ENCODE measurements at places on chromosomes 7 and 10.
A peak's percentile ranks its signal among the peaks of the same experiment; 100 is the strongest.

GRCh38 chr10:30080161-30080560 is 20.8 kb upstream of the JCAD start:
- no peak for DNase-seq

DNA sequence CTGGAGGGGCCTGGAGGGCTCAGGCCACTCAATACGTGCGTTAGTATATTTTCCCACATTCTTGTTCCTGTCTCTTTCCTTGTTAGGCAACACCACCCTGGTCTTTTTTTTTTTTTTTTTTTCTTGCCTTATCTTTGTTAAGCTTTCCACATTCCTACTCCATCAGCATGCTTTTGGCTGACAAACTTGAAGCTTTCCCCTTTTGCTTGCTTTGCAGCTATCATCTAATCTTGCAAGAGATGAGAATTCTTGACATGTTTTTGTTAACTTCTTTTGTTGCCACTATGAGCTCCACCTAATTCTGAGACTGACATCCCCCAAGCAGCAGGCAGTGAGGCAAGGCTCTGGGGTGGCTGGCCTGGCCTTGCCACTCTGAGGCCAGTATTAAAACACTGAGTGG is 52.5 kb upstream of the NRP1 start:
- no peak for DNase-seq

DNA sequence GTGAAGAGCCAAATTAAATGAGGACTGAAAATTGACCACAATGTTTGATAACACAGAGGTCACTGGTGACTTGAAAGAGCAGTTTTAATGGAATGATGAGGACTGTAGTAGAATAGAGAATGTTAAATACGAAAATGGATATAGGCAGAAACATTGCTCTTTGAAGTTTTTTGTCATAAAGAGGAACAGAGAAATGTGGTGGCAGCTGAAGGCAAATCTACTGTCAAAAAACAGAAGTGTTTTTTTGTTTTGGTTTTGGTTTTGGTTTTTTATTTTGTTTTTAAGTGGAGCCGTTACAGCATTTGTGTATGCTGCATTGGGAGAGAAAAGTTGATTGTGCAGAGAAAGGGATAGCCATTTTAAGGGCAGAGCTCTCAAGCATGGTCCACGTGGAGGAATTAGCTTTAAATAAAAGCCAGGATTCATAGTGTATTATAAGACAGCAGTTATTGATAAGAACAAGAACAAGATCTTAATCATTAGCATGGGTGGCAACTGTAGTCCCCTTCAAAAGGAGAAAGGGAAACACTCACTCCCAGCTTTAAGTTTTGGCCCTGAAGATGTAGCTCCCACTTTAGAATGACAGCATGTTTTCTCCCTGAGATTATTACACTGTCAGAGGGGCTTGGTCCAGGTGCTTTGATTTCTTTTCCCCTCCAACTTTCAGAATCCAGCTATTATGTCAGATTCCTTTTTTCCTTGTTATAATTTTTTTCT is 156.7 kb upstream of the BET1 start:
- no peak for DNase-seq

- DNase-seq: no peak
Measured at GRCh38 chr7:112334366-112334765, 115.9 kb upstream of the IFRD1 start.

GRCh38 chr7:31874631-31875386 is 187.8 kb downstream of the PPP1R17 start:
- DNase-seq: no peak

DNA sequence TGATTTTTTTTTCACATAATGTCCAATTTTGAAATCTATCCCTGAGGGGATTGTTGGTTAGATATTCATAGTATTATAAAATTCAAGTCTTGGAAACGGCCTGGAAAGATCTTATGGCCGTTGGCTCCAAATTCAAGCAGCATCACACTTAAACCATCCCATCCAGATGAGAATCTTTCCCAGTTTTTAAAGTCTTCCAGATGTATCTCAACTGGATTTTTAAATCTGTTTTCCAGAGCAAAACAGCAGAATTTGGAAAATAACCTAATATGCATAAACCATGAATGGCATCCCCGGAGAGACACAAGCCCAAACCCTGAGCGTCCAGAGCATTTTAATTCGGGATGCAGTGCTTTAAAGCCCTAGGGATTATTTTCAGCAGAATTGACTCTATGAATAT is 208.2 kb upstream of the PRKCQ start:
- DNase-seq: no peak

GRCh38 chr10:34985823-34986222 is 104.3 kb downstream of the CUL2 start:
- DNase-seq: no peak

GRCh38 chr7:127598318-127598717 is 4.8 kb downstream of the FSCN3 start:
- no peak for DNase-seq

GRCh38 chr10:125006188-125006680 is 64.3 kb downstream of the ZRANB1 start:
- no peak for DNase-seq

- DNase-seq: peak; percentile 76
Measured at GRCh38 chr7:115297656-115298055, 375.8 kb downstream of the MDFIC start.

DNA sequence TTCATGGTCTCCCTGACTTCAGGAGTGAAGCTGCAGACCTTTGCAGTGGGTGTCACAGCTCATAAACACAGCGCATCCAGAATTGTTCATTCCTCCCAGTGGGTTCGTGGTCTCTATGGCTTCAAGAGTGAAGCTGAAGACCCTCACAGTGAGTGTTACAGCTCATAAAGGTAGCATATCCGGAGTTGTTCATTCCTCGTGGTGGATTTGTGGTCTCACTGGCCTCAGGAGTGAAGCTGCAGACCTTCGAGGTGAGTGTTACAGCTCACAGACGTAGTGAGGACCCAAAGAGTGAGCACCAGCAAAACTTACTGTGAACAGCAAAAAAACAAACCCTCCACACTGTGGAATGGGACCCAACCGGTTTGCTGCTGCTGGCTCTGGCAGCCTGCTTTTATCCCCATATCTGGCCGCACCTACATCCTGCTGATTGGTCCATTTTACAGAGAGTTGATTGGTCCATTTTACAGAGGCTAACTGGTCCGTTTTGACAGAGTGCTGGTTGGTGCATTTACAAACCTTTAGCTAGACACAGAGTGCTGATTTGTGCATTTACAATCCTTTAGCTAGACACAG is 308.8 kb downstream of the PTPRN2 start:
- DNase-seq: no peak

- DNase-seq: no peak
Measured at GRCh38 chr7:16034353-16034752, 347.9 kb upstream of the MEOX2 start.

GRCh38 chr10:30294476-30295240 is 54.4 kb downstream of the MTPAP start:
- no peak for DNase-seq

DNA sequence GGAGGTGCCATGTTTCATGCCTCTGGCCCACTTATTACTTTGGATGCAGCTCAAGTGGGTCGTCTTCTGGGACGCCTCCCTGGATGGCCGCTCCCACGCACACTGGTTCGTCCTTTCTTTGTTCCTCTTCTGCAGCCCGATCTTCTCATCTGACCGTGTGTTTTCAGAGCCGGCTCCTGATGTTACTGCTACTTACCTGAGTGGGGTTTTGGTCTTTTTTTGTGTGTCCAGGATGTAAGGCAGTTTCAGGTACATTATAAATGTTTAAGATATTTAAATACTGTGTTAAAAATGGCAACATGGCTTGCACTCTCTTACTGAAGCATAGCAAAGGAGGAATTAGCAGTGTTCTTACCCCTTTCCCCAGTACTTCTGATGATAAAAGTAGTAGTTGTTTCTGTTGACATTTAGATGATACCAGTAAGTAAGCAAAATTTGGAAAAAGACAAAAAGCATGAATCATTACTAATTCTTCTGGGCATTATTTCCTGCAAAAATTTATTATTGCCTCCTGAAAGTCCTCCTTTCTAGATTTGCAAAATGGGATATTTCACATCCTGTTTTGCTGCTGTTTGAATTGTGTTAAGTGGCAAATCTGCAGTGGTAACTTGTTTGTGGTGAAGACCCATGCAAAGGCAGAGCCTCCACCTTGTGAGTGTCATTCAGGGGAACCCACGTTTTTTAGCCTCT is 59.4 kb downstream of the SHH start:
- DNase-seq: no peak

GRCh38 chr10:85596389-85596788 is 770.2 kb downstream of the GRID1 start:
- no peak for DNase-seq

GRCh38 chr7:73869011-73869798 is 8.2 kb downstream of the TMEM270 start:
- DNase-seq: peak; percentile 72

GRCh38 chr7:94412762-94413322 is 18.1 kb downstream of the COL1A2 start:
- DNase-seq: no peak

- no peak for DNase-seq
Measured at GRCh38 chr7:1669954-1670893, at the start of gene ELFN1. ELFN1 (plus strand) TSS chr7:1670277; CDS start chr7:1744597, 74,320 bp downstream.

DNA sequence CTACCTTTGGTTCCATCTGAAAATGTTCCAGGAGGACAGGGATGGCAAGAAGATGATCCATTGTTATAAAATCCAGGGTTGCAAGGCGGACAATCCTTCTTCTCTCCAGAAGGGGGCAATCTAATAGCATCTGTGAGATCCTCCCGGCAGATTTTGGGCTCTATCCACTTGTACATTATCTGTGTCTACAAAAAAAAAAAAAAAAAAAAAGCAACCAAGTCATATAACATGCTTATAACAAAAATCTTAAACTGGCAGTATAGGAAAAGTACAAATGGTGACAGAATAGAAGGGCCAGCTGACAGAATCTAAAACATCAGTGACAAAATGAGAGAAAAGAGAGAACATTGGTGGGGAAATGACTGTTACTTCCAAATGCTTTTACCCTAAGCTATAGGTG is 132.7 kb downstream of the ELAPOR2 start:
- no peak for DNase-seq

- DNase-seq: no peak
Measured at GRCh38 chr7:135782377-135782776, 33.8 kb upstream of the FAM180A start.

Measured in SJSA1 (cell line).